Urothelium cell line (cell line): ENCODE measurements at places on chromosomes 3 and 15.

GRCh38 chr15:100109486-100110035, 232.2 kb downstream of the ADAMTS17 start:
- DNase-seq, result no peak

DNA sequence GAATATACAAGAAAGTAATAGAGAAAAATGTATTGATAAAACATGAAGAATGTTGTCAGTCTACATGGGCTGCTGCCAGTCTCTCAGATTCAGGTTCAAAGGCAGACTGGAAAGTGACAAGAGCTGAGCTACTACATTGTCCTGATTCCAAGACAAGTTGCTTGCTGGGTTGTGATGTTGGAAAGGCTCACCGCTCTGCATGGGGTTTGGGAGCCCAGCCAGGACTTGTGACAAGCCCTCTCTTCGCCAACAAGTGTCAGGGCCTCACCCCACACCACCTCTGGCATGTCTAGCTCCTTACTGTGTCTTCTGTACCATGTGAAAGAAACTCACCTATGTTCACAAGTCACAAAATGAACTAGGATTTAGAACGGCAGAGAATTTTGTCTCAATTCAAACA, 43.0 kb upstream of the SH3GL3 start:
- no peak for DNase-seq

DNA sequence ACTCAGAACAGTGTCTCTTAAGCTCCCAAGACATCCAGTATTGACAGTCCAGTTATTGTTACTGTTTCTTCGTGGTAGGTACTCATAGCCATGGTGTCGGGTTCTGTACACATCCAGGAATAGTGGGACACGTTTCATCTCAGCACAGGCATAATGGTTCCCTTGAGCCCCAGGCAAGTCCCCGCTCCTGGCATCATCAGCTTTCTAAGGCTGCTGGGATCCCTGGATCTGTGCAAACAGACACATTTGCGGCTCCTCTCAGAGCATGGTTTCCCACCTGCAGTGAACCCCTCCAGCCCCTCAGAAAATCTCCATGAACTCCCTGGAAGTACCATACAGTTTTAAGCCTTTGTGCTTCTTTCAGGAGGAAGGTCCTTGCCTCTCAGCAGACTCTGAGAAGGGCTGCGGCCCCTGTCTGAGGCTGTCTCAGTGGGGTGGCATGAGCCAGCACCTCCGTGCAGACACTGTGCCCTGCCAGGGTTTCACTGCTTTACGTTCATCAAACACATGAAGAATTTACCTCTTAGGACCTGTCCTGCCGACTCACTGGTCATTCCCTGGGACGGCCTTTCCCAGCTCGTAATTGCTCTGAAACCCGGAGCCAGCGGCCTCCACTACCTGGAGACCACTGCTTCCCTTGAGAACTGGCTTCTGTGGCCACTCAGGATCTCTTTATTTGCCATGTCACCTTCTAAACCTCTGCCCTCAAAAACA, 124.9 kb downstream of the LRRK1 start:
- no peak for DNase-seq

DNA sequence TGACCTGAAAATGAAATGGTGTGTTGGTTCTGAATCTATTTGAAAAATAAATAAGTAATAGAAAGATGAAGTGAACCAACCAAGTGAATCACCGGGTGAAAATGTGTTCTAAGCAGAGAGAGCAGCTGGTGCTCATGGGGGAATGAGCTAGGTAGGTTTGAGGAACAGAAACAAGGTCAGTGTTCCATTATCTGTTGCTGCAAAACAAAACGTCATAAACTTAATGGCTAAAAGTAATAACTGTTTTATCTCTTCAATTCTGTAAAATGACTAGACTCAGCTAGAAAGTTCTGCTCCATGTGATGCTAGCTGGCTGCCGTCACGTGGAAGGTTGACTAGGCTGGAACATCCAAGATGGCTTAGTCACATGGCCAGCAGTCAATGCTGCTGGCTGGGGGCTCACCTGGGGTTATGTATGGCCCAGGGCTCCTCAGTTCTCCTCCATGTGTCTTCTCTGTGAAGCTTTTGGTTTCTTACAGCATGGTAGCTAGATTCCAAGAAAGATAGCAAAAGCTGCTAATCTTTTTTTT, 13.3 kb upstream of the SH3BP5 start:
- no peak for DNase-seq

DNA sequence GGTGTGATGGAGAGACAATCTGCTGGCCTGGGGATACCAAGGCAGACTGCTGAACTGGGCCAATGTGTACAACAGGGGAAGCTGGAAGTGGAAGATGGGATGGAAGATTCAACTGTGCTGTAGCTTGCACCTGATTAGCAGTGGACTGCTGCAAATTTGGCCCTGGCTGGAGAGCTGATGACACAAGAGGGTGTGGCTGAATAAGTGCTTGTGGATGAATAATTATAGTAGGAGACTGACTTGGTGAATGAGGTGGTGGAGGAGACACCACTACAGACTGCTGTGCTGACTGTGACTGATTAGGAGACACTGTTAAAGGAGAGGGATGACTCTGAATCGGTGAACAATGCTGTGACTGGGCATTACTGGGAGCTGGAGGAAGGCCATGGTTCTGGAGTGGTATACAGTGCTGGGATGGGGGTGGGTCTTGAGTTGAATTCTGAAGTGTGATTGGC, 52.5 kb downstream of the PHC3 start:
- DNase-seq, result no peak
